ENCODE measurements at places on chromosomes 7 and 10.

DNA sequence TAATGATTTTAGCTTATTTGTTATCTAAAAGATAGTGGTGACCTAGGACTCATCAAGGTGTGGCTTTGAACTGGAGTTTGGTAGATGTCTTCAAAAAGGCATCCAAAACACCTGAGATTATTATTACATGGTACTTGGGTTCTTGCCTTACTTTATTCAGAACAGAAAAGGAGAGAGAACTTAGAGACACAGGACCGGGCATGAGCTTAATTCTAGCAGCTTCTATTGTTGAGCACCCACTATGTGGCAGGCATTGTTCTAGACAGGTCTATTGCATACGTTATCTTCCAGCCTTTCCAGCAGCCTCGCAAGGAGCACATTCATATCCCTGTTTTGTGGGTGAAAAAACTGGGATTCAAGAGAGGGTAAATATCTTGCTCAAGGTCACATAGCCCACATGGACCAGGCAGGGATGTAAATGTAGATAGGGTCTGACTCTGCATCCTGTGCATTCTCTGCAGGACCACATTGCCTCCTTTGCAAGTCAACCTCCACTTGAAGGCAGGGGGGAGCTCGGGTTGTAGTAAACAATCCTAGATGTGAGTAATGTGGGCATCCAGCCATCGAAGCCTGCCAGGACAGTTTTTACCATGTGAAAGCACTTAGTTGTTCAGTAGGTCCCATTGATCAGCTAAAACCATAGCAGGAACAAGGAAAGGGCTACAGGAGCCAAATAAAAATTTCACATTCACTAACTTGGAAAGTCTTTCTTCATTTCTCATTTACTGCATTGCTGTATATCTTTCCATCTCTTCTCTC is 551.4 kb downstream of the LRMDA start:
- DNase-seq = no peak

- DNase-seq = no peak
Measured at GRCh38 chr7:76356823-76357222, 2.0 kb downstream of the YWHAG start.

GRCh38 chr7:74256491-74257408 is 2.6 kb upstream of the RFC2 start:
- no peak for DNase-seq

GRCh38 chr7:11331128-11332102 is 357.7 kb downstream of the PHF14 start:
- DNase-seq = no peak

DNA sequence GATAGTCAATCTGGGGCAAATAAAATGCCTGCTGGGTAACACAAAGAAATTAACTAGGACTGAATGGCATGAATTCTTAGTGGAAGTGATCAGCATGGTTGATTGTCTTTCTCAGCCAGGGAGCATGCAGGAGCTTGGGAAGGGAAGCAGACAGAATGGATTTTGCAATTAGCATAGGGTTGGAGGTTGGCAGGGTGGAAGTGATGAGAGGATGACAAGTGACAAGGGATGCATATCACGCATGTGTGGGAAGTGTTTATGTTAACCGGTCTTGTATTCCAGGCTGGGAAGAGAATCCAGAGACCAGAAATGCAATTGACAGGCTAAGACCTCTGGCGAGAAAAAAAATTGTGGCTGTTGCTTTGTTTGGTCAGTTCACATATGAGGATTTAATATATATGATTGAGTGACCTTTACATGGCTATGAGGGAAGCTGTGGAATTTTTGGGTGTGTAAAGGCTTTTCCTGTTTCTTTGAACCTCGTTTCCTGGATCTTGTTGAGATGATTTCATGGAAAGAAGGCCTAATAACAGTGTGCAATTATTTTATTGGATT is 8.3 kb downstream of the MDFIC start:
- no peak for DNase-seq

DNA sequence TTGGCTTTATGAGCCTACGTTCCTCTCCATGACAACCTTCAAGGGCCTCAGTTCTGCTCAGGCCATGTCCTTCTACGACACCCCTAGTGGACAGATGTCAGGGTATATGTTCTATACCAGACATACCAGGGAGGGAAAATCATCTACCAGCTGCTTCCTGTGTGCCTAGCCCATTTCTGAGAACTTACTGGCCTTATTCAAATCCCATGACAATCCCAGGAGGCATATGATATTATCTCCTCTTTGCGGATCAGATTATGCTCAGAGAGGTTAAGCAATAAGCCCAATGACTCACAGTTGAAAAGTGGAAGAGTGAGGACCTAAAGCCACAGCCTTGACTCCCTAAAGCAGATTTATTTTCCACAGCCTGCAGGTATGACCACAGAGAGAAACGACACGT is 139.3 kb downstream of the GLI3 start:
- DNase-seq = no peak

DNA sequence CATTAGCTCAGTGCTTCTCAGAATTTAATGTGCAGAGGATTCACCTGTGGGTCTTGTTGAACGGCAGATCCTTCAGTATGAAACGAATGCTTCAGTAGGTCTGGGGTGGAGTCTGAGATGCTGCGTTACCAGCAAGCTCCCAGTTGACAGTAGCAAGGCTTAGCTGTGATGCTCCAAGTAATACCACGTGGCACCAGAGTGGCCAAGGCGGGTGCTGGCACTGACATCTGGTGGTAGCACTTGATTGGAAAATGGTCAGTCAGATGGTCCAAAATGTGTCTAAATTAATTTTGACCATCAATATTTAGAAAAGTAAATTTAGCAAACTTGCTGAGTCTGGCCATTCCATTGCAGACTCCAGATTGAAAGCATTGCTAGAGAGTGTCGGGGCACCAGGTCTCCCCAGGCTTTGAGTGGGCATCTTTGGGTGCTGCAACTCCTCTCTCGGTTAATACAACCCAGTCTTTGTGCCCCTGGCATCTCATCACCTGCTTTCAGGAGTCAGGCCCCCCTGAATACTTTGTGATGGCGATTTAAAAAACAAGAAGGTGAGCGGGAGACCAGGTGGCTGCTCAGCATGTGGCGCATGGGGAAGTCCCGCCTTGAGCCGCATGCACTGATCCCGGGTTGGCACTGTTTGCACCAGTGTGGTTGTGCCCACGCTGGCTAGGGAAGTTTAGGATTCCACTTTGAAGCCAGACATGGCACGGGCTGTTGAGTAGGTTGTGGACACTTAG is 130.1 kb downstream of the NT5C2 start:
- no peak for DNase-seq

GRCh38 chr10:7558036-7558435 is 108.7 kb downstream of the ITIH5 start:
- DNase-seq = no peak

DNA sequence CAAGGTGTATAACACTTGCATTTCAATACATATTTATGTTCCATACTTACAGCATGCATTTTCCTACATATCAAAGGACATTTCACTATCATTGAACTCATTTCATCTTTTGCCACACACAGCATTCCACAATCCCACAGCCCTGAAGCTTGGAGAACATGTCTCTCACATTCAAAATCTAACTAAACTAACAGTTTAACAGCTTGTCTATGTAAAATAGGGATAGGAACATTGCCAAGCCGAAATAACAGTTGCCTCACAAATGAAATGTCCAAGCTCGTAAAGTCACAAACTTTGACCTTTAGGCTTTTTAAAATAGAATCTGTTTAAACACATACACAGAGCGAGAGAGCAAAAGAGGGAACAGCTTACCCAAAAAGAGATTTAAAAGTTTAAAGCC is 65.3 kb downstream of the HGF start:
- no peak for DNase-seq

GRCh38 chr10:27542812-27543211 is 38.7 kb downstream of the RAB18 start:
- no peak for DNase-seq

GRCh38 chr10:61785473-61786105 is 115.9 kb upstream of the ARID5B start:
- no peak for DNase-seq

DNA sequence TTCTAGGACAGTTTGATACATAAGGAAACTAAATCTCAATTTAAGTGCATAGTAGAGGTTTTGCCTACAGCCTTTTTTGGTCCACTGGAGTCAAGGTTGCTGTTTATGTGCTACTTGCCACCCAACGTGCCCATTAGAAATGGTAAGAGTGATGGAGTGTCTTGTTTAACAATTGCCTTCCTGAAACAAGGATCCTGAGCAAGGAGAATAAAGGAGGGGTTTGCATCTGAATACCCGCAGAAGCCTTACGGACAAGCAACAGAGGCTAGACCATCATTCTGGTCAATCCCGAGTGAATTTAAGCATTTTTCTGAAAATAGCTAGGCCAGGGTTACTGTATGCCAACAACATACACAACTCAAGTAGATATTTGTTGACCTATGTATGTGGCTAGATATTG is 63.6 kb downstream of the MARCHF5 start:
- no peak for DNase-seq

GRCh38 chr10:91879515-91880170 is 29.6 kb downstream of the FGFBP3 start:
- no peak for DNase-seq

DNA sequence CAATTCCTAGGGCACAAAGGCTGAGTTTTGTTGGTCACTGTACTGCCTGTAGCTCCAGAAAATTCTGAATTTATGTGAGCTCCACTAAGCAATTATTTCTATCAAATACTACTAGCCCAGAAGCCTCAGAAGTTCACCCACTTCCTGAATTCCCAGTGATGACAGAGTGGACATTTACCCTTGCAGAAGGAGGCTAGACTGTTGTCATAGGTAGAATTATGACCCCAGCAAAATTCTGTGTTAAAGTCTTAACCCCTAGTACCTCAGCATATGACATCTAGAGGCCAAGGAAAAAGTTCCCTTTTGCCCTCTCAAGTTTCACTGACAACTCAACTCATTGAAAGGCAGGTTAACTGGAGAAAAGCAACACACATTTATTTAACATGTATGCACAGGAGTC is 78.7 kb upstream of the KMT2E start:
- no peak for DNase-seq
